ENCODE measurements at places on chromosomes 12 and 14.
A peak's percentile ranks its signal among the peaks of the same experiment; 100 is the strongest.

- peak; percentile 69 for DNase-seq
Observed at GRCh38 chr14:74618078-74618952, 6.3 kb upstream of the LTBP2 start.

- DNase-seq = no peak
Observed at GRCh38 chr14:96102081-96102856, 63.1 kb downstream of the C14orf132 start.

DNA sequence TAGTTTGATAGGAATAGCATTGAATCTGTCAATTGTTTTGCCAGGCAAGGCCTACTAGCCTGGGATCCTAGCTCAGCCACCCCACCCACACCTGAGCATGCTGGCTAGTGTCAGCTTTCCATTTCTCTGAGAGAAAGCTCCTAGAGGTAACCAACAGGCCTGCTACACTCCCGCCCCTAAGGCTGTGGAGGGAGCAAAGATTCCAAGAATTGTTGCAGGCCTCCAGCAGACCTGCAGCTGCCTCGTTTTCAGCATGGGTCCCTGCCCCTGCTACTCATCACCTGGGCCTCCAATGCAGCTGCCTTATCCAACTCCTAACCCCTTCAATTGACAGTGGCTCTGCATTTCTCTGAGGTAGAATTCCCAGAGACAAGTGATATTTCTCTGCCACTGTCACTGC is 852.4 kb upstream of the MDGA2 start:
- DNase-seq = no peak

DNA sequence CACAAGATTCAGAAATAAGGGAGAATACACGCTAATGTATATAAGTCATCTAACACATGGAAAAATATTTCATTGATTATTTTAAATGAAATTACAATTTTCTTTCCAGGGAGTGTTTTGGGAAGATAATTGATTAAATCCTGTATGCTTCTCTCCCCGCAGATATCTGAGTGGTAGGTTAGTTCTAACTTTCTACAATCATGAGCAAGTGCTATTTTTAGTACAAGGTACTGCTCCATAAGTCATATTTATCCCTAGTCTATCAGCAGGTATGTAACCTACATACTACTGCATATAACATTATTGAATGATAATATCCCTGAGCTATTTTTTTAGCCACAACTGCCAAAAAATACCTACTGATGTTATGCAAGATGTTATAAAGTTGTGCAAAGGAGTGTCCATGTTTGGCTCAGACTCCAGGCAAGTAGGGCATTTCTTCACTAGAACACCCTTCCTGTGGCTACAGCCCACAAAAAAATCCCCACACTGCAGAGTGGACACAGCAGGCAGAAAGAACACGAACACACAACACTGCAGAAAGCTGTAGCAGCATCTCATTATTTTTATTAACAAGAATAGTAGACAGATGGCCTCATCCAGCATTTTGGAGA is 87.0 kb downstream of the SEC23A start:
- no peak for DNase-seq

DNA sequence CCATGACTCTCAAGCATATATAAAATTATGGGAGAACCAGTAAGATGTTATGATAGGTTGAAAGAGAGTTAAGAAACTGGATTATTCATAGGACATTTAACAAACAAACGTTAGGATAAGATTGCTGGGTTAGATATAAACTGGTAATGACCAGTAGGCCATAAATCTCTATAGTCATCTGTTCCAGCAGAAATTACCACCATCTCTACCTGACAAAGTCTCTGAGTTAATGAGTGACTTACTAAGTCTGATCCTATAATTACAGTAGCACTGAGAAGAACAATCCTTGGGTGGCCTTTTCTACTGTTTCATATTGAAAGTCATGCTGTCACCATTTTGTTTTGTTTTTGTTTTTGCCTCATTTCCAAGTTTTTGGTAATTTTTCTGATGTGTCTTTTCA is 136.9 kb upstream of the CNOT2 start:
- no peak for DNase-seq

DNA sequence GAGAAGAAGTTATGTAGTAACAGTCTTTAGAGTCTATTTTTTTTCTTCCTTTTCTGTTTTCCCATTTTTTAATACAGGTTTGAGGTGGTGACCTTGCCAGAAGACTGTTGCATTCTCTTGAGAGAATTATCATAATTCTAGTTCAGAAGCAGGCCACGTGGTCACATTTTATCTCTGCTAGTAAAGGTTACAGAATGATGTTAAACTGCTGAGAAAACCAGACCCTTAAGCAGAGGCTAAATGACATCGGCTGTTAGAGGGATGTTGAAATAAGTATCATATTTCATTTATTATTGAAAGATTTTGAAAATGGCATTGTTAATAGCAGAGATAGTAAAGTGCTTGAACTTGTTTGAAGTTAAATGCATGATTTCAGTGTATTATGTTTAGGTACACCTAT is 49.2 kb downstream of the BRMS1L start:
- no peak for DNase-seq

All from activated CD4-positive, alpha-beta T cell treated with anti-CD3 and anti-CD28 coated beads for 48 hours (primary cell).